Stimulated activated CD4-positive, alpha-beta T cell treated with anti-CD3 and anti-CD28 coated beads, TNF-alpha, amount 100 ng/mL, for 1 hour (primary cell): ENCODE measurements at places on chromosomes 5 and 9.

GRCh38 chr5:43400082-43400481, 12.1 kb downstream of the CCL28 start:
- DNase-seq = no peak

DNA sequence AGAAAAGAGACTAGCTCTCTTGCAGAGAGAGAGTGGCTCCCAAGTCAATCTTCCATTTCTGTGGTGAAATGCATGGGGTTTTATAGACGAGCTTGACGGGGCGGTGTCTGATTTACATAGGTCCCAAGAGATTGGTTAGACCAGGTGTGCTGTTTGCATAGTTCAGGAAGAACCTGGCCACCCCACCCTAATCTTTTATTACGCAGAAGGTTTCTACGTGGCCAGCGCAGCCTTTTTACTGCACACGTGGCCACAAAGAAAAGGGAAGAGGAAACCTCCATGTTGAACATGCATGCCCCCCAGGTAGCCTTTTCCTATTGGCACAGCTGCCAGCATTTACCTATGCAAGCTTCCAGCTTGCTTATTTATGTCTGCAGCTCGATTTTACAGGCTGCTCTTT, 92.1 kb downstream of the CAVIN4 start:
- no peak for DNase-seq

- no peak for DNase-seq
Observed at GRCh38 chr9:78900500-78900899, 603.6 kb downstream of the PSAT1 start.

DNA sequence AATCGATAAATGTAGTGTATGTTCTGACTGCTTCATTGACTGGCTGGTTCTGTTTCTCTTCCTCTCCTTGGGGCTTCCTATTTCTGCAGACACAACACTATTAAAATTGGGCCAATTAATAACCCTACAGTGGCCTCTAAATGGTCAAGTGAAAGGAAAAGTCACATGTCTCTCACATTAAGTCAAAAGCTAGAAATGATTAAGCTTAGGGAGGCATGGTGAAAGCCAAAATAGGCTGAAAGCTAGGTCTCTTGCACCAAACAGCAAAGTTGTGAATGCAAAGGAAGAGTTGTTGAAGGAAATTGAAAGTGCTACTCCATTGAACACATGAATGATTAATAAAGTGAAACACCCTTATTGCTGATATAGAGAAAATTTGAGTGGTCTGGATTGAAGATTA, 58.2 kb downstream of the CCNH start:
- DNase-seq = no peak

- no peak for DNase-seq
Observed at GRCh38 chr9:104091708-104092107, 2.4 kb upstream of the SMC2 start.

GRCh38 chr5:173333925-173334661, 5.9 kb upstream of the STC2 start:
- no peak for DNase-seq

- no peak for DNase-seq
Observed at GRCh38 chr5:142872217-142872616, 102.0 kb downstream of the ARHGAP26 start.

DNA sequence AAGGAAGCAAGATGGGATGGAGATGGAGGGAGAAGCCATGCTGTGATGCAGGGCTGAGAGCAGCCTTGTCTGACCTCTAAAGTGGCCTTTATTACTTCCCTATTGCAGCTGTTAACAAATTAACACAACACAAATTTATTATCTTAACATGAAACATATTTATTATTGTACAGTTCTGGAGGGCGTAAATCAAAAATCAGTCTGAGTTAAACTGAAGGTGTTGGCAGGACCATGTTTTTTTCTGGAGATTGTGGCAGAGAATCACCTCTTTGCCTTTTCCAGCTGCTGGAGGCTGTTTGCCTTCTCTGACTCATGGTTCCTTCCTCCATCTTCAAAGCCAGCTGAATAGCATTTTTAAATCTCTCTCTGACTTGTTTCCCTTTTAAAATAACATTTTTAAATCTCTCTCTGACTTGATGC, 7.2 kb upstream of the MCC start:
- DNase-seq = no peak

DNA sequence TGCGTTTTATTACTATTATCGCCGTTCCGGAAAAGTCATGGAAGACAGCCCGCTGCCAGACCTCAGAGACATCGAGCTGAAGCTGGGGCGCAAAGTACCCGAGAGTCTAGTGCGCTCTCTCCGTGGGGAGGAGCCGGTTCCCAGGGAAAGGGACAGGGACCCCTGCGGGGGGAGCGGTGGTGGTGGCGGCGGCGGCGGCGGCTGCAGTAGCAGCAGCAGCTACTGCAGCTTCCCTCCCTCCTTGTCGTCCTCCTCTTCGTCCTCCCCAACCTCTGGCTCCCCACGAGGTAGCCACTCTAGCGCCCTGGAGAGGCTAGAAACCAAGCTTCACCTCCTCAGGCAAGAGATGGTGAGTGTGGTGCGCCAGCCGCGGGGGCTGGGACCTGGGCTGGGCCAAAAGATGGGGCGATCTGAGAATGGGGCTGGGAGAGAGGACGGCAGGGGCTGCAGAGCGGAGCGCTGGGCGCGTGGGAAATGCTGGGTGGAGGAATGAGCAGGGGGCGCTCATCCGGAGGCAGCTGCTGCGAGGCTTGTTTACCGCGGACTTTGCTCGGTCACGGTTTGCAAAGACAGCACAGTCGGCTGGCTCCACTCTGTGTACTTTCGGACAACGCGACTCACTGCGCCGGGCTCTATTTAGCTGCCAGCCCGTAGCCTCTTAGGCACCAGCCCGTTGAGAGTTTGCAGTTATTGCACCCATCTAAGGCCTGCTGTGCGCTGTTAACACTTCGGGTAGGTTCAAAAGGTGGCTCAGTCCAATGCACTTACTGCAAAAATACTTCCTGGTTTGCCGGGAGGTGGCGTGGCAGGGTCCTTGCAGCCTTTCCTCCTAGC, 1.1 kb downstream of the LURAP1L start:
- DNase-seq = no peak

- DNase-seq = no peak
Observed at GRCh38 chr9:116394894-116395698, 241.5 kb downstream of the PAPPA start.

DNA sequence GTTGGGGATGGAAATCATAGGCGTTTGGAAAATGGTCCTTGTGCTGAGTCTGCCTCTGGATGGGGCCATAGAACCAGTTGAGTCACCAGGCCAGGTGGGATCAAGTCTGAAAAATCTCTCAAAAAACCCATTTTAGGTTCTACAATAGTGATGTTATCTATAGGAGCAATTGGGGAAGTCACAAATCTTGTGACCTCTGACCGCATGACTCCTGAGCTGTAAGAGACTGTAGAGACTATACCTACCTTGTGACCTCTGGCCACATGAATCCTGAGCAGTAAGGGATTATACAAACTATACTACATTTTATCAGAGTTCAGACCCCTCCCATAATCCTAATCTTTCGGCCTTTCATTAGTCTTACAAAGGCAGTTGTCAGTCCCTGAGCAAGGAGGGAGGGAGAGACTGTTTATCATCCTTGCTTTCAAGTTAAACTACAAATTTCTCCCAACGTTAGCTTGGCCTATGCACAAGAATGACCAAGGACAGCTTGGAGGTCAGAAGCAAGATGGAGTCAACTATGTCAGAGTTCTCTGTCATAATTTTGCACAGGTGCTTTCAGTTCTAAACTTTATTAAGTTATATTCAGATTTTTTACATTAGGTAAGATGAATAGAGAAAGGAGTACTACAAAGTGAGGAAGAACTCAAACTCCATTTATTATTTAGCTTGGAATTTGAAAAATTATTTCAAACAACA, 11.5 kb upstream of the JMY start:
- no peak for DNase-seq

- no peak for DNase-seq
Observed at GRCh38 chr9:70475211-70475610, 60.8 kb upstream of the KLF9 start.

DNA sequence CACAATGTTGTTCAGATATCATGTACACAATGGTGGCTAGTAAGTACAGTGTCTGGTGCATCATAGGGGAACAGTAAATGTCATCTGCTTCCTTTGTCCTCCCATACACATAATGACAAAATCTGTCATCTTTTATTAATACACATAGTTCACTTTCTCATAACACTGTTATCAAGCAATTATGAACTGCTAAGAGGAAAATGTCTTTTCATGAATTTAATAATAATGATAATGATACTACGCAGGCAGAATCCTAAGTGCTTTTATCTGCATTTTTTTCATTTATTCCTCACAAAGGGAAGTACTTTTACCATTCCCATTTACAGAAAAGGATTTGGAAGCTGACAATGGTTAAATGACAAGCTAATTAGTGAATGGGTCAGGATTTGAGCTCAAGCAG, 35.7 kb downstream of the DPYSL3 start:
- no peak for DNase-seq

GRCh38 chr9:79765466-79765865, 193.7 kb downstream of the TLE4 start:
- DNase-seq = no peak

DNA sequence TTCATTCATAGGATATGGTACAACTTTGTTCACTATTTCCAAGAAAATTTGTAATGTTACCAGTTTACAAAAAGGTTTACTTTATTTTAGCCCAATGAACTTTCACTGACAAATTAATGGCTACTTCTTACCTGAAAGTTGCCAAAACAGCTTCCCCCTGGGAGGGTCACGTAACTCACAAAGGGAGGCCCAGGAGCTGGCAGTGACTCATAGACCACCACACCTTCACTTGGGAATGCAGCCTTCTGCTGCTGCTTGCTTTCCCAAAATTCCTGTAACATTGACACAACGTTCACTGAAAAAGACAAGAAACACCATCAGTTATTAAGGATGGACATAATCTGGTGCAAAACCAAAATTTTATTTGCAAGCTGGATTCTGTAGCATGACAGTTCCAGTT, 18.1 kb downstream of the LIX1 start:
- DNase-seq = no peak

DNA sequence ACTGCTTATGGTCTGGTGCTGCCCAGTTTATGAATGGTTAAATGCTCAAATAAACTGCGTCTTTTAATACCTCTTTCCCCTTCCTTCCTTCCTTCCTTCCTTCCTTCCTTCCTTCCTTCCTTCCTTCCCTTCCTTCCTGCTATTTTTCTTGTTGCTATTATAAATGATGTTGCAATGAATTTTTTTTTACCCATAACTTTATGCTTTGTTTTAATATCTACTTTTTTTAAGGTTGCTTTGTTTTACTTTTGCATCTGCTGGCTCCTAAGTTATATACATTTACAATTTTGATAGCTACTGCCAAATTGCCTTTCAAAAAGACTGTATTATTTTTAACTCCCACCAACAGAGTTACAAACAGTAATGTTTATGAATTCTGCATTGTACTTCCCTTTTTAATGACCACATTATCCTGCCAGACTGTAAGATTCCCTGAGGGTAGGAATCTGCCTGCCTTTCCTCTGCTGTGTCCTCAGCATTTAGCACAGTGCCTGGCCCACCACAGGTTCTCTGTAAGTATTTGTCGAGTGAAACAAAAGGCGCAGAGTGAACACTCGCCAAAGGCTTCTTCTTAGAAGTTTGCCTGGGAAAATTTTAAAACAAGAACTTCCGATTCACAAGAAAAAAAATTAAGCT, 36.9 kb downstream of the KIF4B start:
- no peak for DNase-seq

DNA sequence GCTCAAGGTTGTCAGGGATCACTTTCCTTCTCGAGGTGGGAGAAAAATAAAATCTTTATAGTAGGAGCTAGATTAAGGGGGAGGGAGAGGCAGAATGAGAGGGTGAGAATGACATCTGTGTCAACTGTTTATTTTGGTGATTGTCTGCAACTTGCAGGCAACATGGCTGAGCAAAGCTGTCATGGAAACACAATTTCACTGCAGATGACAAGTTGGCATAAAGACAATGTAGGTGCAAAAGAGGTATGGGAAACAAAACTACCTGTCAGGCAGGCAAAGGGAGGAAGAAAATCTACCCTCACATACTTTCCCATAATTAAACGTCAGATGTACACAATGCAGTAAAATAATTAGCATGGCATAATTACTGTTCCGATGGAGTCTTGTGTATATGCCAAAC, 167.4 kb downstream of the SLIT3 start:
- DNase-seq = no peak

DNA sequence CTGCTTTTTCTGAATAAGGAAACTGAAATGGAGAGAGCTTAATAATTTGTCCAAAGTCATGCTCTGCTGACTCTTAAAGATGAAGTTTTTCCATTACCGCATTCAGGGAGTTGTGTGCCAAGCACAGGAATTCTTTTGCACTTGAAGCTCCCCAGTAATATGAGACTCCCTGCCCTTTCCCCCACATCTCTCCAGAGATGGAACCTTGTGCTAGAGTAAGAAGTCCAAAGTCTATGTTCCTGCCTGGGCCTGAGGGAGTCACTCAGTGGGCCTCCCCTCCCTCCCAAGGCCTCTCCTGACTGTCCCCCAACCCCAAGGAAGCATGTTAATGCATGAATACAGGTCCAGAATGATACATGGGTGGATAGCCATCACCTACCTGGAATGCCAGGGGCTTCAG, 173.3 kb upstream of the SEMA6A start:
- DNase-seq = no peak

DNA sequence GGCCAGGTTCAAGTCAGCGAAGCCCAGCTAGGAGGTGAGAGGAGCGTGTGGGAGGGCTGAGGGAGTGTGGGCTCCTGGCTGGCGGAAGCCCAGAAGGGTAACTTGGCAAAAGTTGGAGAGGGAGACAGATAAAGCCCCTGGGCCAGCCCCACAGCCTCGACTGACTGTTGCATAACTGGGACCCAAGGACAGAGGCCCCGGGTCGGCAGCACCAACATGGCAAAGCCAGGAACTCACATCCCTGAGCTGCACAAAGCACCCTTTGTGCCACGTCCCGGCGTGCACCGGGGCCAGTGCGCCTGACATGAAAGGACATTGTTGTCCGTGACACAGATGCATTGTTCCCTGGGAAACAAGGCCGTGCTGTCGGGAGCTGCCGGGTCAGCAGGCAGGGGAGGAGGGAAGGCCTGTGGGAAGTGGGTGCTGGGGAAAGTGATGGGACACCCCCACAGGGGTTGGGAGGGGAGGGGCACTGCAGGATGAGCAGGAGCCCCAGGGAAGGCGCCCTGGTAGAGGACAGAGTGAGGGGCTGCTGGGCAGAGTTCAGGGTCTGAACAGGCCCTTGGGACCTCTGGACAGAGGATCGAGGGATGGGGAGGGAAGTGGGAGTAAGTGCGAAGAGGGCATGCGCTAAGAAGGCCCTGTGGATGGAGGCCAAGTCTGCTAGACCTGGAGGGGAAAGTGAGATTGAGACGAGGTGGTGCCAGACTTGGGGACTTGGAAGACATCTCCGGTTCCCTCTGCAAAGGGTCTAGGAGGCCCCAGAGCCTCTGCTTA, 13.0 kb upstream of the DPM2 start:
- DNase-seq = no peak

DNA sequence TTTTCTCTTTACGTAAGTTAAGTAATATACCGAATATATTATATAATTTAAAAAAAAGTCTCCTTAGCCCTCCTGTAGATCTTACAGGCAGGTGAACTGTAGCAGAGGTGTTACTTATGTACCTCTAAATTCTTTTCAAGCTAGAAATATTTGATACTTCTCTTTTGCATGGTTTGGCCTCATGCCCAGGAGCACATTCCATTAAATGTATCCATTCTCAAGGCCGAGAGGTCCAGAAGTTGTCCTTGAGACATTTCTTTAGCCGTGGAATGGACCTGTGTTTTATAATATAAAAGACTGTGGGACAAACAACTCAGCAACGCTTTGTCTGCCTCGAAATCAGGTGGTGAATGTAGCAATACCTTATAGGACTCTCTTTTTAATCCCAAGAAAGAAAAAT, 184.5 kb downstream of the TRIO start:
- no peak for DNase-seq
